ENCODE measurements at places on chromosomes 2 and 18. TPM values are rescaled to one million over a fixed set of nuclear protein-coding genes. Genes with fewer than 3 reads are reported as not detected.
A peak's percentile ranks its signal among the peaks of the same experiment; 100 is the strongest.

CSRNP3 gene
- 6.7 TPM for total RNA-seq

GRCh38 chr2:201246280-201246679, 14.1 kb upstream of the CASP8 start:
- no peak for DNase-seq

- DNase-seq, result no peak
Observed at GRCh38 chr2:43018179-43019024, 208.0 kb downstream of the ZFP36L2 start.

- DNase-seq, result peak; percentile 15
Observed at GRCh38 chr2:149076863-149077412, 38.4 kb downstream of the LYPD6B start.

DNA sequence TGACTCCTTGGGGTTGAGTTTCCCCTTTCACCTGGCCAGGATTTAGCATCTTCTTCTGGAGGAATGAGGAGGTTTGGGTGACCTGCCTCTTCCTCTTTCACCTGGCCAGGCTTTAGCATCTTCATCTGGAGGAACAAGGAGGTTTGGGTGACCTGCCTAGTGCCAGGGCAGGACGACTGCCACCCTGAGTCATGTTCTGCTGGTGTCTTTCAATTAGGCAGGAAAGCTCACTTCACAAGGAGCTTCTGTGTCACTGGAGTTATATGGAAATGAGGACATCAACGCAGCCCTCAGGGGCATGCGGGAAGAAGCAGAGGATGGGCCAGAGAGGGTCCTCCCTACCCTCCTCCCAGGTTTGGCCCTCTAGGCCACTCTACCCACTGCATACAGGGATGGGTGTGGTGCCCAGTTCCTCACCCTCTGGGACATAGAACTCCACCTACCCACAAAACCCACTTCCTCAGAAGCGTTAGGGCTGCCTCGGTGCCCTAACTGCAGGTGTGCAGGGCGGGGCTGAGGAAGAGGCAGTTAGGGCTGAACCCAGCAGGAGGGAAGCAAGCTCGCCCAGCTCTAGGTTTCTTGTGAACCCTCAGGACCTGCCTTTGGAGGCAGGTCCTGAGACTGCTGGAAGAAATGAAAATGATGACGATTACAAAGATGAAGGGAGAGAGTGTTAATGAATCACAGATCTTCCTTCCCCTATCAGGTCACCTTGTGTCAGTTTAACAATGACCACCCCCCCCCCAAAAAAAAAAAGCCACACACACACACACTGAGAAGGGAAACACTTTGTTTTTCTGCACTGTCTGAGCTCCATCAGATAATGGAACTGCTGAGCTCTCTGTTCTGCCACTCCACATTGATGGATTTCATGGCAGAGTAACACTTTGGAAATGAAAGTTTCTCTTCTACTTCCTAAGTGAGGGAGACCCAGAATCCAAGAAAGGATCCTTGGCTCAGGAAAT, 71.0 kb downstream of the ARL4C start:
- DNase-seq, result no peak

DNA sequence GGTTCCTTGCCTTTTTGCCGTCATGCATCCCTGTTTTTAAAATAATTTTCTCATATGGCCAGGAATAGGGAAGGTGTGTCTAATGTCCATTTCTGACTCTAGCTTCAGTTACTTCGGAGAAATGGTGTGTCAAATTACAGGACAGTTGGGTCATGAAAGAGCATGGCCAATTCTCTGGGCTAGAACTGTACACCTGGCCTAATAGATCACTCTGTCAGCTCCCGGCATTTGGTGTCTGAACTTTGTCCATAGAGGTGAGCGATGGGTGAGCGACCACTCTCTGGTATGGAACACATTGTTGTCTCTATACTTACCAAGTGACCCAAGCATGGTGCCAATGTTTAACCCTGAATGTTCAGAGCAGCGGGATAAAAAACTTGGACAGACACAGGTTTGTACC, 38.3 kb upstream of the ASB18 start:
- DNase-seq, result no peak

DNA sequence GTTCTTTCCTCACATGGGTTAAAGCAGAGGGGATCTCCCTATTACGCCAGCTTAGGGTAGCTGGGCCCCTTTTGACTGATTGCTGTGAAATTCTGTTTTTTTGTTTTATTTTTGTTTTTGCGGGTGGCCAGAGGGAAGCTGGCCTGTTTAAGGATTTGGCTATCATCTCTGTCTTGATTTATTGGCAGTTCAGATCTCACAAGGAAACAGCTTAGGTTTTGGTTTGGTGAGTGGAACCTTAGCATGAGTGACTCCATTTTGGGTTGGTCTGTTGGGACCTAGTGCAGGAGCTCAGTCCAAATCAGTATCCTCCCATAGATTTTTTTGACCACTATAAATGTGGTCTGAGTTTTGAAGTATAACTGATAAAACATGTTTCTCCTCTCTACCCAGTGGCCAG, 25.6 kb upstream of the NTSR2 start:
- no peak for DNase-seq

GRCh38 chr18:45408218-45408617, 207.1 kb upstream of the SLC14A2 start:
- DNase-seq, result no peak

DNA sequence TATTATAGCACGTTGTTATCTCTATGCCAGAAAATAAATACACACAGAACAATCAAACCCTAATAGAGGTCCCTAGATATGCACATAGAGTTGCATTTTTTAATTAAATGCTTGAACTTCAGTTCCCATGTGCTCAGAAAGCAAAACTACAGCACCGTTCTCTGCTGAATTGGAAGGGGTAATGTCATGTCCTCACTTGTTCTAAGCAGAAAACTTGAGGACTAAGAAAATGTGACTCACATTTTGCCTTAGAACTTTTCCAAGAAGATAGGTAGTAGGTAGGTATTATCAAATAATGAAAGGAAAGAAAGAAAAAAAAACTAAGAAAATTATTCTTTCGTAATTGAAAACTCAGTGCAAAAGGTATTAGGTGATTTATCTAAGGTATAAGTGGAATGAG, 607.3 kb downstream of the ERBB4 start:
- DNase-seq, result no peak

- no peak for DNase-seq
Observed at GRCh38 chr2:75862547-75862946, 151.8 kb upstream of the GCFC2 start.

Measured in H1 (cell line).